CD4-positive, alpha-beta T cell treated with Interleukin-17A for 1 hour (primary cell): ENCODE measurements at places on chromosomes 5 and 9.

GRCh38 chr5:135441350-135441831 lies 5.8 kb downstream of the DCANP1 start:
- DNase-seq, result no peak

GRCh38 chr5:98905857-98906688 lies 22.7 kb downstream of the CHD1 start:
- peak; percentile 79 for DNase-seq

- no peak for DNase-seq
Measured at GRCh38 chr5:14531668-14532067, 49.9 kb upstream of the OTULINL start.

GRCh38 chr5:54249210-54250028 lies 61.0 kb downstream of the ARL15 start:
- DNase-seq, result peak; percentile 16

DNA sequence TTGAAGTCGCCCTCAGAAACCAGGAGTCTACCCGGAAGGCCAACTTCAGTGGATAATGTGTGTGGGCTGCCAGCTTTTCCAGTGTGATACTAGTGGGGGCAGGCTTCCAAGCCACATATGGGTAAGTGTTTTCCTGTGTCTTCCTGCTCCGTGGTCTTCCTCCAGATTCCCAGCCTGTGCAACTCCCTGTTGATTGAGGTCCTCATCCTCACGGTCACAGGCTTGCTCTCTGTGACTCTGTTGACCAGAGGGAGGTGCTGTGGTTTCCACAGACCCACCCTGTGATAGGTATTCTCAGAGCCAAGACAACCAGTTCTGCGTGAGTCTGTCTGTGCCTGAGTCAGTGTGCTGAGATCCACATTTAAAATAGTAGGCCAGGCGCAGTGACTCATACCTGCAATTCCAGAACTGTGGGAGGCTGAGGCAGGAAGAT lies 388.0 kb upstream of the IRX2 start:
- no peak for DNase-seq

GRCh38 chr9:124257844-124258606 lies at the start of gene NEK6:
Gene NEK6, plus strand, starts transcription at chr9:124257949. Its CDS starts 44,016 bp downstream, at chr9:124301965.
- DNase-seq, result peak; percentile 59

DNA sequence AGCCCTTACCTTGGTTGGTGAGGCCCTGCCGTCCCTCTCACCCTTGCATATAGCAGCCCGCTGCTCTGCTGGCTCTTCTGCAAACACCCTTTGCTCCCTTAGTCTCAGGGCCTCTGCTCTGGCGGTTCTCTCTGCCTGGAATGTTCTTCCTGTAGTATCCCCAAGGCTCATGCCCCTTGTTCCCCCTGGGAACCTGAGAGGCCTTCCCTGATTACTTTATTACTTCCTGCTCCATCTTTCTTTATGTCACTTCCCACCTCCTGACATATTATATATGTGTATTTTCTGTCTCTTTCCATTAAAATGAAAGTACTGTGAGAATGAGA lies 73.9 kb upstream of the SPRY4 start:
- no peak for DNase-seq

DNA sequence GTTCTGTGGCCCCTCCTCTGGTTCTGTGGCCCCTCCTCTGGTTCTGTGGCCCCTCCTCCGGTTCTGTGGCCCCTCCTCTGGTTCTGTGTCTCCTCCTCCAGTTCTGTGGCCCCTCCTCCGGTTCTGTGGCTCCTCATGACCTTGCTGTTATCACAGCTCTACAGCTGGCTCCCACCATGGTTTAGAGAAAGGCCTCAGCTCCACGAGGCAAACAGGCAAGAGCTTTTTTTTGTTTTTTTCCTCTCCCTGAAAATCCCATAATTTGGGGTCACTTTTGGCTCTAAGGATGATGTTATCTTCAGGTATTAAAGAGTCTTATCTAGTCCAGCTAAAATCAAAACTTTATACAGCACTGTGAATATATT lies 31.8 kb downstream of the C5orf15 start:
- DNase-seq, result no peak

GRCh38 chr9:2466703-2467102 lies 154.9 kb upstream of the VLDLR start:
- DNase-seq, result no peak

DNA sequence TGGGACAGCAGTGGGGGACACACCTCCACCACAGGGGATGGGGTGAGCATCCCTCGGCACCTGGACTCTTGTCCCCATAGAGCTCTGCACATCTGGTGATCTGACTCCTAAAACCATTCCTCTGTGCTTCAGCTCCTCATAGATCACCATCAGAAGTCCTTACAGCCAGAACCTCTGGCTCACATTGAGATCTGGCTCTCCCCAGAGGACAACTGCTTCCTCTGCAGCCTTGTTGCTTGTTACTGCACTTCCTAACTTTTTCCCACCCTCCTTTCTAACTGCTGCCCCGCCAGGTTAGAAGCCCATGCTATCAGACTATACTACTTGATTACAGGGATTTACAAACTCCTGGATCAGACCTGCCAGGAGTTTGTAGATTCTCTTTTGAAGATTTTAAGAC lies 64.5 kb downstream of the ARSB start:
- no peak for DNase-seq

GRCh38 chr5:65821966-65822365 lies 100.0 kb downstream of the NLN start:
- DNase-seq, result no peak

DNA sequence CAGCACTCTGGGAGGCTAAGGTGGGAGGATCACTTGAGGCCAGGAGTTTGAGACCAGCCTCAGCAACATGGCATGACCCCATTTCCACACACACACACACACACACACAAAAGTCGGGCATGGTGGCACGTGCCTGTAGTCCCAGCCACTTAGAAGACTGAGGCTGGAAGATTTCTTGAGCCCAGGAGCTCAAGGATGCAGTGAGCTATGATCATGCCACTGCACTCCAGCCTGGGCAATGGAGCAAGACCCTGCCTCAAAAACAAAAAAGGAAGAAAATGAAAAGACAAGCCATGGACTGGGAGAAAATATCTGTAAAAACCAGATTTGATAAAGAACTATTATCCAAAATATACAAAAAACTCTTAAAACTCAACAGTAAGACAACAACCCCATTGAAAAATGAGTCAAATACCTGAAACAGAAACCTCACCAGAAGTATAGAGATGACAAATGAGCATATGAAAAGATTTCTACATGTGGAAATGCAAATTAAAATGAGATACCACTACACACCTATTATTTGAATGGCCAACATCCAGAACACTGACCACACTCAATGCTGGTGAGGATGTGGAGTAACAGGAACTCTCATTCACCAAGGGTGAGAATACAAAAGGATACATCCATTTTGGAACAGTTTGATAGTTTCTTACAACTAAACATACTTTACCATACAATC lies 24.7 kb downstream of the DNAJA1 start:
- DNase-seq, result no peak

DNA sequence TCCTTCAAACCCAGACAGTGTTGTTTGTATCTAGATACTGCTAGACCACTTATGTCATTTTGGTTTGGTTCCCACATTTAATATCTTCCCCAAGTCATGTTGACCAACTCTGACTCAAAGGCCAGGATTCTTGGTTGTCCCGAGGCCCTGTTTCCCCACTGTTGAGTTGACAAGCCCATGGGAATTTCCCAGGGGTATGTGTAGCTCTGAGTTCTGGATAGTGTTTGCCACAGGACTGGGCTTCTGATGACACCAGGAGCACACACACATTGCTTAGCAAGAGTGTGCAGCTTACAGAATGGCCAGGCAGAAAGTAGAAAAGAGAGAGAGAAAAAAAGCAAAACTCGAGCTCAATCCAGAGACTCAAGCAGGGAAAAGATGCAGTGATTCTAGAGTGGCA lies 214.4 kb downstream of the NXNL2 start:
- no peak for DNase-seq

GRCh38 chr9:96661711-96662110 lies 6.6 kb upstream of the PRXL2C start:
- no peak for DNase-seq

DNA sequence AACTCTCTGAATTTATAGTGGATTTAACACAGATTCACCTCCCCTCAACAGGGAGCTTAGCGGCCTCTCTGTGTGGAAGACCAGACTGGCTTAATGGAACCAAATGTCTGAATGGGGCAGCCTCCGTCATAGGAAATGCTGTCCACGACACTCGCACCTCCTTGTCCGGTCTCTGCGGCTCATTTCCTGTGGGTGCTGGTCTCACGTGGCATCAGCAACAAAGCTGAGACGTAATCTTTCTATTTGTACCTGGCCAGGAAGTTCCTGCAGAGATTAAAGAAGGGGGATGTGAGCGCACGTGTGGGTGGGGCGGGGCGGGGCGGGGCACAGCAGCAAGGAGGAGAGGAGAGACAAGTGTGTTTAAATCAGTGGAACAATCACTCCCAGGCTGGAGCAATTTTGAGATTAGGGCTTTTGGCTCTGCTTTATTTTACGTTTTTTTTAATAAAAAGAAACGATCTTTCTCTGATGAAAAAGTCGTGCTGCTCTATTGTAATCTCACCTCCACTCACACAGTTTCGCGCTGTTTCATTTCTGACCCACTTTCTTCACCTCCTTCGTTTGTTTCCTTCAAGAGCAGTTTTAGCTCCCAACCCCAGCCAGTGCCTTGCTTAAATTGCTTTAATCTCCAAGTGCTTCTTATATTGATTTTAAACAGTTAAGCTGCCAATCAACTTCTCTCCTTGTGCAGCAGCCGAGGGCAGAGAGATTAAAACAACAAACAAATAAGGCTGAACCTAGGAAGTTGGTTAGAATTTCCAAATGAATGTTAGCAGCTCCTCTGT lies 132.2 kb upstream of the ASTN2 start:
- DNase-seq, result peak; percentile 44

- no peak for DNase-seq
Measured at GRCh38 chr5:44860267-44860666, 51.5 kb downstream of the MRPS30 start.

GRCh38 chr5:29568028-29568427 lies 1625.5 kb upstream of the CDH6 start:
- no peak for DNase-seq

GRCh38 chr9:88813638-88814209 lies 177.5 kb upstream of the S1PR3 start:
- no peak for DNase-seq

- no peak for DNase-seq
Measured at GRCh38 chr9:94127806-94128205, 43.5 kb downstream of the PTPDC1 start.

DNA sequence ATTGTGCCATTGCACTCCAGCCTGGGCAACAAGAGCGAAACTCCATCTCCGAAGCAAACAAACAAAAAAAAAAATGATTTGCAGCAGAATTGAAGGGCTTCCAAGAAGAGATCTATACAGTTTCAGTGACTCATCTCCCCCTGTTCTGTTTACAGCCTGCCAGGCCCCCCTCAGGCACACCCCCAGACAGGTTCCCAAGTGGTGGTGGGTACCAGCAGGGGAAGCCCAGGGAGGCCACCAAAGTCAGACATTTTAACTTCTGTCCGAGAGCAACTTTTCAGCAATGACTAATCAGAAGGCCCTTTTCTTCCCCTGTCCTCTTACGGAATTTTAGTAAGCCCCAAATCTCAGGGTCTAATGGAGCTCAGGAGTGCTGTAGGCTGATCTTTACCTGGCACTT lies 98.7 kb downstream of the PAX5 start:
- DNase-seq, result no peak

GRCh38 chr5:93532370-93532769 lies 48.6 kb downstream of the NR2F1-AS1 start:
- no peak for DNase-seq

- DNase-seq, result no peak
Measured at GRCh38 chr5:83071286-83072051, 5.7 kb downstream of the TMEM167A start.

GRCh38 chr5:62483556-62483955 lies 71.0 kb downstream of the IPO11 start:
- no peak for DNase-seq

GRCh38 chr9:109098171-109098959 lies 21.4 kb downstream of the TMEM245 start:
- no peak for DNase-seq

- DNase-seq, result no peak
Measured at GRCh38 chr5:126106029-126106428, 317.2 kb upstream of the GRAMD2B start.

DNA sequence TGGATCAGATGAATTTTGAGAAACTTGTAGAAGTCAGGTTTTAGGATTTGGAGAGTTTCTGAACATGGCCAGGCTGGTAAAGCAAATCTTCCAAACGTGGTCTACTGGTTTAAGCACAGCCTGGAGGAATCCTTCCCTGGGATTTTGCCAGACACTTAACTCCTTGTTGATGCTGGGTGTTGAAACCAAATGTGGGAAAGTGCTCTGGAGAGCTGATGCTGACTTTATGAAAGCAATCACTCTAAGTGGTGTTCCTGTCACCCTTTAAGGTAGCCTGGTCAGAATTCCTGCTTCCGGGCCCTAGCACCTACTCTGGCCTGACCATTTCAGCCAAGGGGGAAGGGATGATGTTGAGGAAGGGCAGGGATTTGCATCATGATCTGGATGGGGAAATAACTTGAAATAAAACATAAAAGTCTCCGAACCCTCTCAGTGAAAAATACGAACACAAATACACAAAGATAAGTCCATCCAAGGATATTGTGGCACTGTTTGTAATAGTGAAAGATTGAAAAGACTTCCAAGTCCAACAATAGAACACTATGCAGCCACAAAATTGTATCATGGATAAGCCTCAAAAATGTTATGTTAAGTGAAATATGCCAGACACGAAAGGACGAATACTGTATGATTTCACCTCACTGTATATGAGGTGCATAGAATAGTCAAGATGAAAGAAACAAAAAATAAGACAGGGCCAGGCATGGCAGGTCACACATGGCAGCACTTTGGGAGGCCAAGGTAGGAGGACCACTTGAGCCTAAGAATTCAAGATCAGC lies 57.7 kb downstream of the PDE6A start:
- DNase-seq, result no peak

GRCh38 chr5:39713250-39713916 lies 288.6 kb upstream of the DAB2 start:
- DNase-seq, result no peak

- DNase-seq, result no peak
Measured at GRCh38 chr5:154755361-154756008, at the start of gene LARP1. Gene LARP1, plus strand, starts transcription at chr5:154755377. Its CDS starts 381 bp downstream, at chr5:154755758.

- DNase-seq, result no peak
Measured at GRCh38 chr9:116953271-116953670, 266.2 kb downstream of the TRIM32 start.

GRCh38 chr5:1516615-1517601 lies 6.9 kb downstream of the LPCAT1 start:
- DNase-seq, result no peak

GRCh38 chr9:86948074-86948929 lies 996 bp upstream of the GAS1 start:
- peak; percentile 77 for DNase-seq

DNA sequence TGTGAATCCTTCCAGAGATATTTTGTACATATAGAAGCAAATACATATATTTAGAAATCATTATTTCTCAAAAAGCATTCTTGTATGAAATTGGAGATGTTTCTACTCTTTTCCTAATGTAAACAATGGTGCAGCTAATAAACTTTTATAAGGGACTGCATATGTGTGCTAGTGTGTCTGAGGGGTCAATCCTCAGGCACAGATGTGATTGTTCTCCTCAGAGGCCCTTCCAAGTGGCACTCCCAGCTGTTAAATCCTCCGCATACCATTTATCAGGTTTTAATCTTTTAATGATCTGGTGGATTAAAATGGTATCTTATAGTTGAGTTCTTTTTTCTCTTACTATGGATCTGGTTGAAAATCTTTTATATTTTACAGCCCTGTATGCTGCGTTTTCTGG lies 5.6 kb upstream of the OMD start:
- DNase-seq, result no peak
